Keratinocyte (primary cell): ENCODE measurements at places on chromosomes 5 and 9. TPM values are rescaled to one million over a fixed set of nuclear protein-coding genes. Genes with fewer than 3 reads are reported as not detected.

Gene PCDHB4
- polyA plus RNA-seq, result 0.04 to 0.05 TPM in 2 of 3 replicates, not detected in the other

Gene IFNB1
- polyA plus RNA-seq, result 0.07 TPM in 1 of 3 replicates, not detected in the others

Gene ADRB2
- 29.4 to 39.7 TPM (median 36.3 TPM) in 3 replicates for polyA plus RNA-seq

- DNase-seq, result no peak
Observed at GRCh38 chr5:138064526-138064925, 19.3 kb upstream of the WNT8A start.

- DNase-seq, result no peak
Observed at GRCh38 chr9:86778761-86779160, 168.5 kb downstream of the GAS1 start.

Gene PCDHB16
- 0.02 to 0.09 TPM (median 0.07 TPM) in 3 replicates for polyA plus RNA-seq

DNA sequence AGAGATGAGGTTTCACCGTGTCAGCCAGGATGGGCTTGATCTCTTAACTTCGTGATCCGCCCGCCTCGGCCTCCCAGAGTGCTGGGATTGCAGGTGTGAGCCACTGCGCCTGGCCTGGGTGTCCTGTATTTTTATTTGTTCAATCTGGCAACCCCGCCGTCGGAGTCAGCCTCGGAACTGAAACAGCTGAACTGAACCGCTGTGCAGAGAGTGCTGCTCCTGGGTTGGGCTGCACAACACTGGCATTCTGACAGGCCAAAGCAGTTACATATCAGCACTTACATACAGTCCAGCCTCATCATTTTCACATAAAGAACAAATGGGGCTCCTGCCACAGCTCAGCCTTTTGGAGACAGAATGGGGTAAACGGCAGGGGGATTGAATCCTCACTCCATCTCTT is 185.6 kb downstream of the C9orf50 start:
- DNase-seq, result no peak

GRCh38 chr5:137374110-137374714 is 124.9 kb downstream of the SPOCK1 start:
- DNase-seq, result no peak

DNA sequence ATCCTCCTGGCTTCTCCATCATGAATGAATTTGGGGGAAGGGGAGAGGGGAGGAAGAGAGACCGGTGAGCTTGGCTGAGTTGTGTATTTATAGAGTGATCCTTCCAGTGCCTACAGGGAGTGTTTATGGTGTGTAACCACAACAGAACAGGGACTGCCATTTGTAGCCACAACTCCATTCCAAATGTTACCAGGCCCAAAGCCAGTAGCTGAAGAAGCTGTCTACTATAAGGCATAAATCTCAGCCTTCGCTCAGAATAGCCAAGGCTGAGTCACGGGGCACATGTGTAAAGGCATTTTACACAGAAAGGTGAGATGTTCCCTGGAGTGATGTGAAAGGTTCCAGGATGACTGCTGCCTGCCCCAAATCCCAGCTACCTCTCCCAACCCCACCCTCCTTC is 2.5 kb downstream of the TMEM252 start:
- DNase-seq, result no peak

Gene RNF224
- polyA plus RNA-seq, result not detected in 3 replicates

Gene CAAP1
- 7.4 to 14.4 TPM (median 9.0 TPM) in 3 replicates for polyA plus RNA-seq

Gene BTNL8
- not detected in 3 replicates for polyA plus RNA-seq

Gene MTMR12
- 11.0 to 17.1 TPM (median 15.6 TPM) in 3 replicates for polyA plus RNA-seq

Gene CCDC192
- polyA plus RNA-seq, result not detected in 3 replicates

DNA sequence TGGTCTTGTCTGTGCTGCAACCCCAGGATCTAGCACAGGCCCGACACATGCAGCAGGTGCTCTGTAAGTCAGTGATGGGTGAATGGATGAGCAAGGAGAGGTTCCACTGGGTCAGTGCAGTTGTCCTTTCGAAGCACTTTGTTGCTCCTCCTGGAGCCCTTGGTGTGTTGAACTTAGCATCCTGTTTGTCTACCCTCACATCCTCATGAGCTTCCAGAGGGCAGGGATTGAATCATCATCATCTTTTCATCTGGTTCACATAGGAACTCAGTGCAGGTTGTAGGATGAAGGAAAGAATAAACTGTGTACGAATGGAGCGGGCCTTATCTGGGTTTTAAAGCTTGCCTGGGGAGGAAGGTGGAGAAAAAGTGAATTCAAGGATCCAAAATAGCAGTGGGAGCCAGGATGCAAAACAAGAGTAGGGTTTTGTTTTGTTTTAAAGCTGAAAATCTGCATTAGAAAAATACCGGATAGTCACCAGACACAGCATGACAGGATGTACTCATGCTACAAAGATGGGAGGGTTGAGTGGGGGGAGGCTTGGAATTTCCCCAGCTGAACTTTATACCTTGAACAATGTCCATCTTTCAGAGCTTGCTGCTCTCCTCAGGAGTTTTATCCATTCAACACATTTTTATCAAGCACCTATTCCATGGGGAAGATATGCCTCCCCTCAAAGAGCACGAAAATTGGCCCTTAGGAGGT is 55.8 kb downstream of the PTTG1 start:
- DNase-seq, result no peak

Gene ROPN1L
- 0.09 to 0.22 TPM in 2 of 3 replicates, not detected in the other for polyA plus RNA-seq

GRCh38 chr5:142925795-142926194 is 155.6 kb downstream of the ARHGAP26 start:
- no peak for DNase-seq

DNA sequence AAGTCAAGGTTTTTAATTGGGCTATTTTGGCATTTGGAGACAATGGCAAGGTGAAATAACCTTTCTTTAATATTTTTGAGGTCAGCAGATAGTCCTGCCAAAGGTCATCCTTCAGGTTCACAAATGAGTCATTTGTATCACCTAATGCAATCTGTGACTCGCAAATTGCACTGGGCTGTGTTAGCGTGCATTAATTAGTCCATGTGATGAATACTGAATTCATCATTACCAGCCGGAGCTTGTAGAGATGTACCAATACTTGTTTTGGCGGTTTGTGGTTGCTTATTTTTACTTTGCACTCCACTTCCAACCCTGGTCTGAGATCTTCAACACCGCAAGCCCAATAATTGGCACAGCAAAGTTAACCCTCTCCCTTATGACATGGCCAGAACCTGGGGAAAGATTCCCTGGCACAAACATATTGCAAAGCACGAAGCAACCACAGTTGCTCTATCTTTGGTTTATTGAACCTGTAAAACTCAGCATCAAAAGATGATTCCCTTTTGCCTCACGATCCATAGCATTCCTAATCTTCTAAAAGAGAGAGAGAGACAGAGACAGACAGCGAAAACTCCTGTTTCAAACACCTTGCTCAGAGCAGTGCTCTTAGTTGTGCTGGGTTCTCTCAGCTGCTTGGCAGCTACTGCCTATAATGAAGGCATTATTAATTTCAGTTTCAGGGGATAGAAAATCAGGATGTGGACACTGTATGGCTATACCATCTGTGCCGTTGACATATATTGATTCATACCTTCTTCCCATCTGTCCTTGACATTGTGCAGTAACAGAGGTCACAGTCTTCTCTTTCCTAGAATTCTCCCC is 178.1 kb downstream of the EBF1 start:
- DNase-seq, result no peak

GRCh38 chr9:94157050-94157801 is 73.0 kb downstream of the PTPDC1 start:
- no peak for DNase-seq

DNA sequence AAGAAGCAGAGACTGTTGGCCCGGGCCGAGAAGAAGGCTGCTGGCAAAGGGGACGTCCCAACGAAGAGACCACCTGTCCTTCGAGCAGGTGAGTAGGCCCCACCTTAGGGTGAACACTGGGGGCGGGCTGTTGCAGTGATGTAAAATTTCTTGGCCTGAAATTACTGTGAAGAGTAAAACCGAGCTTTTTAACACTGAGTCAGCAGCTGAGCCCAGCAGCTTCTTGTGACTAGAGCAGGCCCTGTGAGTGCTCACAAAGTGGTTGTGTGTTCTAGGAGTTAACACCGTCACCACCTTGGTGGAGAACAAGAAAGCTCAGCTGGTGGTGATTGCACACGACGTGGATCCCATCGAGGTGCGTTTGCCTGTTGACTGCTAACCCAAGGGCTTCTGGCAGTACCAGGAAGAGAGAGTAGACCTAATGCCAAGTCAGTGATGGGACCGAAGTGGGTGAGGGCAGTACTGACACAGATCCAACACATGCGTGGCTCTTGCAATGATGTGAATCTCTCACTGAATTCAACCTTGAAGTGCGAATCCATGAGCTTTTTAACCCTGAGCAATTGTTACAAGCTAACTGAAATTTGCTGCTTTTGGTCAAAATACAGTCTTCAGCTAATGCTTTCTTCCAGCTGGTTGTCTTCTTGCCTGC is 2.1 kb downstream of the RPL7A start:
- no peak for DNase-seq

Gene PCDHGB1
- 0.08 to 0.15 TPM (median 0.09 TPM) in 3 replicates for polyA plus RNA-seq

DNA sequence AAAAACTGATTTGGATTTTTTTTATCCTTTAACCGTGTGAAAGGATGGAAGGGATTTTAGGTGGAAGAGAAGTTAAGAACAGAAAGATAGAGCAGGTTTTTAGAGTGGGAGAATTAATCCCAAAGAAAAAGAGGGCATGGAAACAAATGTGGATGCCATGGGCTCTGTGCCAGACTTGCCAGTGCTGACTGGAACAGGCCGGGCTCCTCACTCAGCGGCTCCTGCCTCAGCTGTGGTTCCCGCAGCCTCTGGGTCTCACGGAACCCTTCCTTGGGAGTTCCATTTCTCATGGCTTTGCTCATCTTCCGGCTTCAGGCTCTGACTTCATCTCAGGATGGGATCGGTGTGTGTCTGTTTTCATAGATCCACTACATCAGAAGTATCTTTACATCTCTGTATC is 30.4 kb upstream of the SLC2A8 start:
- DNase-seq, result no peak

DNA sequence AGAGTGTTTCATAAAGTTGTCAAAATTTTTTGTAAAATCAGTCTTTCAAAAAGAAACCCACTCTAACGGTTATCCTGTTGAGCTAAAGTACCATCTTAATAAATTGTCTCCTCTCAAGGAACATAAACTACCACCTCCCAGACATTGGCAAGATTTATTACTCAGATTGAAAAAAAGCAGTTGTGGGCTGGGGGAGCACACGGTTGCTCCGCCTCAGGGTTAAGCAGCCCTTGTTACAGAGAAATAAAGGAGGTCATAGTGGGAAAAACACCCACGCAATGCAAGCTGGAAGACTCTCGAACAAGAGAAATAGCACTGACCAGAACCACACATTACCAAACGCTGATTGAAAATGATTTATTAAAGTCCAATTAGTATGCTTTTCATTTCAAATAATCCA is 165.3 kb downstream of the LPAR1 start:
- no peak for DNase-seq

DNA sequence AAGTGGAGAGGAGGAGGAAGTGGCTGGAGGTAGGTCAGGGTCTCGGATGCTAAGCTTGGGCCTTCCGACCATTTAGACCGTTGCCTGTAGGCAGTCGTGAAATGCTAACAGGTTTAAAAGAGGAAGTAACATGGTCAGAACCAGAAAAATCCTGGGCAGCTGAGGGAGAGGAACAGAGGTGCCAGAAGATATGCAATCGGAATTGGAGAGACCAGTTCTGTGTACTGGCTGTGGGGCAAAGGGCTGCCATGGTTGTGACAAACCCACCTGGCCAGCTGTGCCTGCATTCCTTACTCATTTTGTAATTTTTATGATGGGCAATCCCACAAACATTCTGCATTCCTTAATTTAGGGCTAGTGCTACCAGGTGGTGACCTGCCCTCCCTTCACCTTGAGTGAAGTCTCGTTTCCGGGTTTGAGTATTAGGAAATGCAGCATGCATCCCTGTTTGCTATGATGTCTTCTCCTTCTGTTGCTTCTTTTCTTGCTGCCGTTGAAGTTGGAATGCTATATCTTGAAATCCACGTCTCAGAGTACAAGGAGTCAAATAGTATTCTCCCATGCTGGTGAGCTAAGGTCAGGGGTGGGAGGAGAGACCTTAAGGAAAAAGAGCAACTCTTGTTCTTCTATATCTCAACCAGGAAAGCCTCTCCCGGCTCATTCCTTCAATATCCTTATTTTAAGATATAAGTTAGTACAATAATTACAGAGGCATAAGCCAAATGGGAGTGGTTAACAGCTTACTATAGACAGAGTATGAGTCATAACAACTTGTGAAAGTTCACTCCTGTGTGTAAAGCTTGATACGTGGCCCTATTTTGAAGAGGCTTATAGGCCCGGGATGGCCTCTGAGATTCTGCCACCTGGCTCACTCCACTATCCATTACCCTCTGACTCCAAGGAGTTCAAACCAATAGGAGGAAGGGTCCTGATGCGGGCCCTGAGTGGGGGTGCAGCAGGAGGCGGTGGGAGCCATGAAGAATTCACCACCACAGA is 37.0 kb downstream of the B4GALT1 start:
- no peak for DNase-seq

DNA sequence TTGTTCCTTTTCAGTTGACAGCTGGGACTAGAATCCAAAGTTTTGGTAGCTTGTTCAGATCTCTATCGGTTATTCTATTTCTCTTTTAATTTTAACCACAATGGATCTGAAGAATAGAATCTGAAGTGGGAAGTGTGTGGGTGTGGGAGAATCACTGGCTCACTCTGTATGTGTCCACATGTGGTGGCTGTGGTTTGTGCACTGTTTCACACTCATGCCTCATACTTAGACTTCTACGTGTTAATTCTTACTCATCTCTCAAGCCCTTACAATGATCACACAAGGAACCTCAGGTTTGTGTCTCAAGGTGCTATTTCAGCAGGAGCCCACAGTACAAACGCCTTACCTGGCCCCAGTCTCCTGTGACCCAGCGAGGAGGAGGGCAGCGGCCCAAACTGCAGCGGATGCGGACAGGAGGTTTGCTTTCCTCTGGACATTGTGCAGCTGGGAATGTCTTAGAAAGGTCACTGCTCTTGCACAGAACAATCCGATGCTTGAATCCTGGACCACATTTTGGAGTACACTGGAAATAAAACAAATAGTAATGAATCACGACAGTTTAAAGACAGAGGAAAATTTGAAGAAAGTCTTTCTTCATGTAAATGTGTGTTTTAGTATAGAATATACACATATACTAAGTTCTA is 309.1 kb downstream of the ADAMTS6 start:
- DNase-seq, result no peak

DNA sequence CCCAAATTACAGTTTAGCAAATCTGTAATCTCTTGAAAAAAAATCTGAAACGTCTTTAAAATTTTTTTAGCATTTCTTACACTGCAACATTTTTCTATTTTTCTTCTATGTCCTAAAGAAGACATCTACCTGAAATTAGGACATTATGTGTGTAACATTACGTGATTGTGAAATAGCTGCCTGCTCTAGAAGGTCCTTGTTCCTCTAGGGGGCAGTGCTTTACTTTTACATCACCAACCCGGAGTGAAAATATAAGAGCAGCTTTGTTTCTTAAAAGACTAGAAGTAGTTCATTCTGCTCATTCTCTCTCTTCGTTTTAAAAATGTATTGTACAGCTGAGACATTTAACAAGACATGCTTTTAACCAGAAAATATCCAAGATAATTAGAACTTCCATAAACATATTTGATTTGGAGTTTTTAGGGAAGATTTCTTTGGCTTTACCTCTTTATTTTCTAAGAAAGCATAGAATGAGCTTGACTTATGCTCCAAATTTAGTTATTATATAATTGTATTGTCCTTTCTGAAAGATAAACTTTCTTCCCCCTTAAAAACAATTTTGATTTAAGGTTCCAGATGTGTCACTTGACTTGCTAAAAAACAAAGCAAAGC is 48.1 kb upstream of the RIOK2 start:
- peak; percentile 30 for DNase-seq

- no peak for DNase-seq
Observed at GRCh38 chr5:135064235-135064570, 30.2 kb upstream of the PITX1 start.

Gene SLC6A3
- 0.03 TPM in 1 of 3 replicates, not detected in the others for polyA plus RNA-seq
